ENCODE measurements at places on chromosomes 1 and 21.

DNA sequence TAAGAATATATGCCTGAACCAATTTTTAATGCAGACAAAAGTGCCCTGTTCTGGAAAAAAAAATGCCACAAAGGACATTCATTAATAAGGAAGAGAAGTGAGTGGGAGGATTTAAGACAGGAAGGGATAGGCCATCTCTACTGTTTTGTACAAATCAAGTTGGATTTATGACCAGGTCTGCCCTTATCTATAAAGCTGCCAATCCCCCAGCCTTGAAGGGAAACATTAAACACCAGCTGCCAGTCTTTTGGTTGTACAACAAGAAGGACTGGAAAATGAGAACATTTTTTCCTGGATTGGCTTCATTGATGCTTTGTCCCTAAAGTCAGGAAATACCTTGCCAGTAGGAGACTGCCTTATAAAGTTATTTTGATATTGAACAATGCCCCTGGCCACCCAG, 444.0 kb downstream of the NPHP4 start:
- DNase-seq, result no peak

DNA sequence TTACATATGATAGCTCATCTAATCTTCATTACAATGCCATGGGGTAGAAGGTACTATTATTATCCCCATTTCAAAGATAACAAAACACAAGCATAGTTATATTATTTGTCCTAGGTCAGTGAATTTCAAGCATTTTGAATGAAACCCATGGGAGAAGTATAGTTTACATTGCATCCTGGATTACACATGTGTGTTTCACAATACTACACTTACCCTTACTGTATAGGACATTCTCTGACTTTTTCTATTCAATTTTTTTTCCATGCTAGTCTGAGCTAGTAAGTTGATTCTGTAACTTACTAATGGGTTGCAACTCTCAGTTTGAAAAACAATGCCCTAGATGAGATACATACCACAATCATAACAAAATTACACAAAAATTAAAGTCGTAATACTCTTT, 8.7 kb upstream of the GPX7 start:
- DNase-seq, result no peak

GRCh38 chr1:31407029-31407626, 5.9 kb upstream of the SERINC2 start:
- DNase-seq, result no peak

DNA sequence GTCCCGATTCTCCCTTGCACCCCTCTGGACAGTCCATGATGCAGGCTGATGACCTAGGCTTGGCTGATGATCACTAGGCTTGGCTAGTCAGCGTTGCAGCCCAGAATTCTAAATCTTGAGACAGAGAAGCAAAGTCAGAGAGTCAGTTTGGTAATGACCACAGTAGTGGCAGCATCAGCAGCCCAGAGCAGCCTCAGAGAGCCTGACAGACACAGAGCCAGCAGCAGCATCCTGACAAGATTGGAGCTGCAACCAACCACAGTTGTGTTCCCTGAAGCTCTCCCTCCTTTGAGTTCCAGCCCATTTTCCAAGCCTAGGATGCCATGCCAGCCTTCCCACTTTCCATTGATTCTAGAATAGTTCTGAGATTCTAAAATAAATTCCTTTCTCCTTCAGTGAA, 16.8 kb upstream of the ITLN1 start:
- DNase-seq, result no peak

GRCh38 chr1:61091455-61091854, 9.1 kb downstream of the NFIA start:
- no peak for DNase-seq

Data from caudate nucleus (tissue), 63 donors.